ENCODE measurements at places on chromosomes 3 and 15.

- no peak for DNase-seq
These were observed 4.2 kb downstream of the PLCL2 start for GRCh38 chr3:16888785-16889607.

DNA sequence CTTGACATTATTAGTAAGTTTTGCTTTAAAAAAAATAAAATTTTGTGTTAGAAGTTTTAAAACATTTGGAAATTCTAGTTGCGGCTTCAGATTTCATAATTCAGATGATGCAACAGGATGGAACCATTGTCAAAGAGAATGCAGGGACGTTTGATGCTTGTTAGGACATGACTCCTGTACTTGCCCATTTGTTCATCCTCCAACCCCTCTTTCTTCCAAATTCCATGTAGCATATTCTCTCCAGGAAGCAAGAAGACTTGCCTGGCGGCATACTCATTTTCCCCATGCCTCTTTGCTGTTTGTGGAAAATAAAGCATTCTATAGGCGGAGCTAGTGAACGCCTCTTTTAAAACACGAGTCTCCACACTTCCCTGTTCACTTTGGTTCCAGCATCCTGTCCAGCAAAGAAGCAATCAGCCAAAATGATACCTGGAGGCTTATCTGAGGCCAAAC lies at the start of gene CSTA:
Gene CSTA (plus strand): TSS at position 378 of the 453 bp plus-strand sequence. CDS start 45 bp downstream, at position 423.
- DNase-seq, result no peak

DNA sequence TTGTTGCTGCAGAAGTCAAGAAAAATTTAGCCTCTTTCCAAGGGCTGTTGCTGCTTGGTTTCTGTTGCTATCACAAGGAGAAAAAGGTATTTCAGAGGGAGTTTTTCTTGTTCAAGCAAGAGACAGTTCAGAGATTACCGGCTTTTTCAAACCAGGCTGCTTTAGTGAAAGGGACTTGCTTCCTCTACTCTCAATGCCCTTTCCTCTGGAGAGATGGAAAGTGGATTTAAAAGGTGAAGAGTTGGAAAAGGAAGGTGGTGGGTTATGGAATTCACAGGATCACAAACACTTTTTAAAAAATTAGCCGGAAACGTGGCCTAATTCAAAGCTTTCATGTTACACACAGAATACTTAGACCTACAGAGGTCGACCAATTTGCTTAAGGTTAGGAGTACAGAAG lies 1.1 kb downstream of the PARP6 start:
- no peak for DNase-seq

GRCh38 chr3:23863060-23863459 lies 53.7 kb downstream of the NKIRAS1 start:
- no peak for DNase-seq

GRCh38 chr3:151322511-151322910 lies 5.9 kb upstream of the GPR87 start:
- no peak for DNase-seq

DNA sequence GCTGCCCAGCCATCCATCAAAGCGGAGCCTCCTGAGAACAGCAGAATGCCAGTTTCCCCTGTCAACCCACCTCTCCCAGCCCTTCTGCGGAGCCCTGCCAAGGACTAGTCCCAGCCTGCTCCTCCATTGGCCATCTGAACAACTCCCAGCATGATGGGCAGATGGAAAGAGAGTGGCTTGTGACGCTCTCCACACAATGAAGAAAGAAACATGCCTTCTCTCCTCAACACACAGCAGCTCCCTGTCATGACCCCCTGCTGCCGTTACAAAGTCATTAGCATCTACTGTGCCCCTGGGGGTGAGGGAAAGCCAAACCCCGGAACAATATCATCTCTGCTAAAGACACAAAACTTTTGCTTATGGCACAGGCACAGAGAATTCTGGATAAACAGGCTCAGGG lies 33.6 kb downstream of the MECOM start:
- no peak for DNase-seq

GRCh38 chr15:75206006-75206405 lies 4.3 kb downstream of the C15orf39 start:
- DNase-seq, result no peak

DNA sequence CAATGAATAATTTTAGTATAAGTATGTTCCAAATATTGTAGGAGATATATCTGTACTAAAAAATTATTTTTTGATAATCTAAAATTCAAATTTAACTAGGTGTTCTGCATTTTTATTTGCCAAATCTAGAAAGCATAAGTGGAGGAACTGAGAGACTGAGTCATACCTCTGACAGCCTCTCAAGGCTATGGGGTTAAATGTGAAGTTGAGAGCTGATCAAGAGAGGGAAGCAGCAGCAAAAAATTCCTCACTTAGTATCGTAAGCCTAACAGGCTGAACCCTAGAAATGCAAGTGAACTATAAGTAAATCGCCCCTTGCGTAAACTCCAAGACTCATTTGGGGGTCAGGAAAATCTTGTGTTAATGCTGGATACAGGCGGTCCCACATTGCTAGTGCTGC lies 12.8 kb upstream of the TOPAZ1 start:
- DNase-seq, result no peak

GRCh38 chr3:180571831-180572598 lies 29.9 kb upstream of the TTC14 start:
- DNase-seq, result no peak

- no peak for DNase-seq
These were observed 11.1 kb downstream of the LRCH3 start for GRCh38 chr3:197801891-197802778.

DNA sequence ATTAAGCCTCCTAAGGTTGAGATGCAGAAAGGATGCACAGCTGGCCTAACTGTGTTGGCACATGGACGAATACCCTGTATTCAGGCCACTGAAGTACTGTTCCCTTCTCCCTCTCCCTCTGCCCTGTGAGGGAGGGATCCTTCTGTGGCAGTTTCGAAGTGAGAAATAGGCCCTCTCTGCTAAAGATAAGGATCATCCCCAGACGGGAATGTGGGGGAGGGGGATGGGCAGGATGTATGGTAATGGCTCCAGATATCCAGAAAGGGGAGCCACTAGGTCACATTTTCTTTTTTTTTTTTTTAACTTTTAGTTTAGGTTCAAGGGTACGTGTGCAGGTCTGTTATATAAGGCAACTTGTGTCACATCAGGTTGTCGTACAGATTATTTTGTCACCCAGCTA lies 463.1 kb downstream of the TBL1XR1 start:
- DNase-seq, result no peak

- DNase-seq, result no peak
These were observed 173.3 kb upstream of the GOLIM4 start for GRCh38 chr3:168269001-168269400.

DNA sequence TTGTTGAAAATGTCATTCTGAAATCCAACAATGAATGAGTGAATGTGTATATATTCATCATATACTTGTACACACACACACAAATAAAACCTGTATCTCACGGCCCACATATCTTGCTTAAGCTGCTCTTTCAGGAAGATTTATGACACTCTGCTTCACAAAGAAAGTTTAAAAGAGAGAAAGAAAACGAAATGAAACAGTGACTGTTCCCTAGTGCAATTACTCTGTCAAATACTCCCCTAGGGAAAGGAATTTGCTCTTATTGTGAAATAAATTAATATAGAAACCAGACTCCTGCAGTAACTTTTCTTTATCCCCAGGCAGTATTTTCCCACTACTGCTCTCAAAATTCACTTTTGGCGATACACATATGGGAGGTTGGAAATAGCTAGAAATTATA lies 329.1 kb downstream of the VPS13C start:
- DNase-seq, result no peak

DNA sequence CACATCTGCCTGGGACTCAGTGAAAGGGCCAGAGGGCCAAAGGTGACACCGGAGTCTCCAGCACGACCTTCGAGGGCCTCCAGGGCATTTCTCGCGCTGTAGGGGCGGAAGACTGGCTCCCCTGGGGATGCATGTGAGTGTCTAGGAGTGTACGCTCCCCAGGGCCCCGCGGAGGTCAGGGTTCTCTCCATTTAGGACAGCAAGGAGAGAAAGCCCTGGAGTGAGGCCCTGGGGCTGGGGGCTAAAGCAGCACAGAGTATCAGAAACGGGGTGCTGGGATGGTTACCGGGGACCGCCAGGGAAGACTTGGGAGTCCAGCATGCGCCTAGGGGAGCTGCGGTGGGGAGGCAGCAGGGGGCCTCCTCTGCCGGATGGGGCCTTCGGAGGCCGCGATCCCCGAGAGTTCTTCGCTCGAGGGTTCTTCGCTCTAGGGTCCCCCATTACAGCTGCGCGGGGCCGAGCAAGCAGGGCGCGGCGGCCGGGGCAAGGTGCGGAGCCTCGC lies 595 bp upstream of the APBA2 start:
- DNase-seq, result no peak

GRCh38 chr15:84833447-84834228 lies 16.5 kb downstream of the ALPK3 start:
- no peak for DNase-seq

GRCh38 chr3:125213364-125213755 lies 812 bp upstream of the SLC12A8 start:
- no peak for DNase-seq

DNA sequence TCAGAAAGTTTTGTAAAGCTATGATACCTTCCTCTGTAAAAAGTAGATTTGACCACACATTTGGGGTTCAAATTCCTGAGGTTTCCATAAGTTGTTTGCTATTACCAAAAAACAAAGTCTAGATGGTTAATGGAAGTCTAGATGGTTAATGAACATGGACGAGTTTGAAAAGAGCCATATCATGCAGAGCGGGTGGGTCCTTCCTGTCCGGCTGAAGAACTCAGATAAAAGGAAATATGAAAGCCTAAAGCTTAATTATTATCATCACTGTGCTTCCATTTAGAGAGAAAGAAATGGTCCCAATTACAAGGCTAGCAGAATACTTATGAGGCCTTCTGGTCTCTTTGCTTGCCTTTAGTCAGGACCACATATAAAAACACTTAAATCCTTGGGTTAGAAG lies 132.1 kb upstream of the SATB1 start:
- no peak for DNase-seq

DNA sequence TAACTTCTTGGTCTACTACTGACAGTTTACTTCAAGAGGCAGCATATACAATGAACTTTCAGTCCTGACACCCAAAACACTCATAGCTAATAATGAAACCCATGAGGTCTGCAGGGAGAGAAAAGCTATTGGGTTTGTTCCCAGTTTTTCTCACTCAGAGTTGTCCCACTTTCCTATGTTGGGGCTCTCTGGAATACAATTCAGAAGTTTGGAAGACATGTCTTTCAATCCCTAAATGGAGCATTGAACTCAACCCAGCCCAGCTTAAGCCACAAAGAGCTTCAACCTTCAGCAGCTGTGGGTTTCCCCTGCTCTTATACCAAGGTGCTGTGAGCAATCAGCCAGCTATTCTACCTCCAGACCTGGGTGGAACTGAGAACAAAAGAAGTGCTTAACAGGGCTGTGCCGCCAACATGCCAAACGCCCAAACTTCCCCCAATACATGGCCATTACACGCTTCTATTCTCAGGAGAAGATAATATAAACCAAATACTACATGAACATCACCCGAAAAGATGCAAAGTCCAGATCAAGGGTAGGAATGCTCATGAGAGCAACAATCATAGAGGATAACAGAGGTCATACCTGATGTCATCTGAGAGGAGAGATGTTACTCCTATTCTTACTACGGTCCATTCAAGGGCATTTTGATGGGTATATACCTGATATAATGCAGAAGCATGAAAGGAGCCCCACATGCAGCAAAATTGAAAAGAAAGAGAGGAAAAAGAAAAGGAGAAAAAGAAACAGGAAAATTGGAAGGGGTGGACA lies 131.2 kb upstream of the TGFBR2 start:
- DNase-seq, result no peak

DNA sequence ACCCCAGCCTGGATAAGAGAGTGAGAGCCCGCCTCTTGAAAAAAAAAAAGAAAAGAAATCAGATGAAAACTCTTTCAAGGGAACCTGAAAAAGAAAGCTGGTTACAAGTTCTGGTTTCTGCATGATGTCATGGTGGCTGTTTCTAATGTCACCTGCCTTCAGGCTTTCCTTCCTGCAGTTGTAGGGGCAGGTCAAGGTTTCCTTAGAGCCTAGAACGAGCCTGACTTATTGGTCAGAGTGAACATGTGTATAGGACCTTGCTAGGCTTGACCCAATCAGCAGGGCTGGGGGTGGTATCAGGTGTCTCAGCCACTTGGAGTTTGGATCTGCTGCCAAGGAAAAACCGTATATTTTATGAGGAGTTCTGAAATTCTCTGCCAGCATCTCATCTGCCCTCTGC lies 3.8 kb downstream of the IVD start:
- no peak for DNase-seq

DNA sequence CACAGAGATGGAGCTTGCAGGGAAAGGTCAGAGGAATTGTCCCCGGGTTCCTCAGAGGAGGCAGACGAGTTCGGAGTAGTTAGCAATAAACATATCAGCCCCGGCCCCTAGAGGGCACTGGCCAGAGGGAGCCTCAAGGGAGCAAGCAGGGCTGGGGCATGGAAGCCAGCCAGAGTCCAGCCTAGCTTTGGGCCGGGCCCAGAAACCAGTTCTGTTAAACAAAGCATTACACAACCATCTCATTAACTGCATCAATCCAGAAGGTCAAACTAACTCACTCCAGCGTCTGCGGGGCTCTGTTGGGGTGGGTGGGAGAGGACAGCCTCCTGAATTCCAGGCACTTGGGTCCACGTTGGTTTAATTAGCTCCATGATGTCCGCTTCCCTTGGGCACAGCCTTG lies 41.0 kb upstream of the IREB2 start:
- DNase-seq, result no peak

- DNase-seq, result no peak
These were observed 11.8 kb upstream of the CYFIP1 start for GRCh38 chr15:22992024-22992326.

DNA sequence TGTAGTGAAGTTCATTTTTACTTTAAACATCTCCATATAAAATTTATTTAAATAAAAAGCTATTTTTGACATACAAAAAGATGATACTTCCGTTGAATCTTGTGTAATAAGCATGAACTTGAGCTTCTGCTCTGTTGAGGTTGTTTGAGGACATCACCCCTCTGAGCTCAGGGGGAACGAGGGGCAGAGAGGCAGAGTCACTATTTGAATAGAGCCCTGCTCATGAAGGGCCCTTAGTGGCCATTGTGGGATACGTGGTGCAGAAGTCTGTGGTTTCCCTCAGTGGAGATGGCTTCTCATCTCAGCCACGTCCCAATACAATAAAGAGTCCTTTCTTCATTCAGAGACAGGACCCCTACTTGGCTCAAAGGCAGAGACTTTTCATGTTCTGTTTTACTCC lies 10.6 kb downstream of the CEMIP start:
- no peak for DNase-seq

DNA sequence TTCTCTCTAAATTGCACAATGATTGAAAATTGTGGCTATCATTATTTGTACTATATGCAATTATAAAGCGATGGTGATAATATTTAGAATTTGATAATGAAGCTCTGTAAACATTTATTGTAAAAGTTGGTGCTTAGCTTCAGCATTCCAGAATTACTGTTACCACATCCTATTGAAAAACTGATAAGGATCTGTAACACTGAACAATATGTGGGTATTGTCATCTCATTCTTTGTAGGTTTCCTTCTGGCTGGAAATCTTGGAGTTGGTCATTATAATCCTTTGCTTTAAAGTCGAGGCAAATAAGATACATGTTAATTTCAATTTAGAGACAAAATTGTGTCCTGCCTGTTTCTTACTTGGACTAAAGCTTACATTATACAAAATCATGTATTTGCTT lies 323.4 kb upstream of the GOLIM4 start:
- DNase-seq, result no peak

- DNase-seq, result no peak
These were observed 4.6 kb downstream of the PARP3 start for GRCh38 chr3:51946796-51947195.

All from stimulated activated CD8-positive, alpha-beta memory T cell treated with anti-CD3 and anti-CD28 coated beads, Interleukin-4, amount 100 ng/mL, for 1 hour (primary cell).